Osteoblast (primary cell): ENCODE measurements at places on chromosomes 2 and 18. TPM values are rescaled to one million over a fixed set of nuclear protein-coding genes. Genes with fewer than 3 reads are reported as not detected.

Gene RTP5
- not detected in 2 replicates for total RNA-seq

Gene IL36RN
- not detected in 2 replicates for total RNA-seq

Gene CDH19
- total RNA-seq = not detected in 2 replicates

Gene ALLC
- total RNA-seq = not detected in 2 replicates

Gene CD8B2
- not detected in 2 replicates for total RNA-seq

Gene CDH7
- total RNA-seq = not detected in 2 replicates

DNA sequence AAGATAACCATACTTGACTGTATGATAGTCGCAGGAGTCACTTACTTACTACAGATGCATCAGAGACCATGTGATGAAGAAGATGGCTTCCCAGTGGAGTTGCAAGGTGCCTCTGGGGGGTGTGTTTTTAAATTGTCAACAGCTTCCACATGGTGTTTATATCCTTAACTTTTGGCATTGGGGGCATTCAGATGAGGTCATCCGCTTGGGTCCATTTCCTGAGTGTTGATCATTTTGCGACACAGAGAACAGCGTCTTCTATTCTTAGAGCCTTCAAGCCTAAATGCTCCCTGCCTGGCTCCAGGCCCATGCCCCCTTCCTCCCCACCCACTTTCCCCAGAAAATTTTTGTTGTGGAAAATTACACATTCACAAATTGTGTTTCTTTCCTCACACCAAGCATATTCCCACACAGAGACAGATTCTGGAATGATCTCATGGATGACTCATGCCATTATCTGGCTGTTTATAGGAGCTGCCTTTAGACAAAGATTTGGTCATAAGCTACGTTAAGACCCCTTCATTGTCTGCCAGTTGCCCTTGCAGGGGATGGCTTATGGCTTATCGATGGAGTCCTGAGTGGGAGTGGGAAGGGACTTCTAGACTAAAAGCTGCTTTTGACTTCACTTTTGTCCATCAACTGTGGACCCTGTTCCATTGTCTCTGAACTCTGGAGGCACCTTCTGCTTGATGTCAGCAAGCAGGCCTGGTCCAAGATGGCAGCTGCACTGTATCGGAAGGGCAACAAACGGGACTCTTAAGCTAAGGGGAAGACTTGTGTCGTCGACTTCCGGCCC is 91.8 kb downstream of the CABLES1 start:
- no peak for DNase-seq

- DNase-seq = peak; percentile 25
These were observed 93.5 kb downstream of the FAM124B start for GRCh38 chr2:224308272-224308911.

DNA sequence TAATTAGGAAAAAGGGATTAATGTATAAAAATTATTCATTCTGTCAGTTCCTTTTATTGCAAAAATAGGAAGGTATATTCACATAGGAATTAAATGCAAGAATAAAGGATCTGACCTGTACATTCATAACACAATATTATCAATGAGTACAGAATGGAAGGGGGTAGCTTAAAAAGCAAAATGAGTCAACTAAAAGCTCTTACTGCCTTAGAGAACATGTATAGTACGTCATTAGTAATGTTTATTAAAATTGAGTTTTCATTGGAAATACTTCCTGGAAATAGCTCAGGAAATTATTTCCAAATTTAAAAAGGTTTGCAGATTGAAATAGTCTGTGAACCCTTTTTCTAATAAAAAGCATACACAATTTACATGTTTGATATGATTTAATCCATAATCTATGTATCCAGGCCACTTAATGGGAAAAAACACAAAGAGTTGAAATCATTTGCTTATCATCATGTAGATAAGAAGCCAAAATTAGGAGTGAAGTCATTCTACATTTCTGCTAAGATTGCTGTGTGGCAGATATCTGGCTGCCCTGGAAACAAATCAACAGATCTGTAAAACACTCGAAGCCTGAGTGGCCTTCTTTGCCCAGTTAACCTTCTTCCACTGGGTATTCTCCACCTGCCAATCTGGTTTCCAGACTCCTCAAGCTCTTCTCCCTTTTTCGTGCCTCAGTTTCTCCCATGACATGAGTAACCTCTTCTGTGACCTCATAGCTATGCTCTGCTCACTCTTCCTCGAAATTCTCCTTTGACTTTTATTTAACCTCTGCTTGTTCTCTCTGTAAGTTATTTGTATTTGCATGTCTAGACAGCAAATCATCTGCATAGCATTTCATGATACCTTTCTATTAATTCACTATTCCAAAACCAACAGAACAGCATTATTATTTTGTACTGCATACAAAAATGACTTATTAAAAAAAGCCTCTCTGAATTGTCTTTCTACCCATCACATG is 181.2 kb upstream of the REV1 start:
- no peak for DNase-seq

GRCh38 chr18:42784632-42785031 is 330.9 kb downstream of the RIT2 start:
- no peak for DNase-seq

- peak; percentile 87 for DNase-seq
These were observed 631.5 kb downstream of the NYAP2 start for GRCh38 chr2:226030788-226031646.

- no peak for DNase-seq
These were observed 18.4 kb upstream of the SLC20A1 start for GRCh38 chr2:112627060-112628040.

GRCh38 chr2:101467306-101467705 is 7.6 kb downstream of the RFX8 start:
- DNase-seq = no peak

DNA sequence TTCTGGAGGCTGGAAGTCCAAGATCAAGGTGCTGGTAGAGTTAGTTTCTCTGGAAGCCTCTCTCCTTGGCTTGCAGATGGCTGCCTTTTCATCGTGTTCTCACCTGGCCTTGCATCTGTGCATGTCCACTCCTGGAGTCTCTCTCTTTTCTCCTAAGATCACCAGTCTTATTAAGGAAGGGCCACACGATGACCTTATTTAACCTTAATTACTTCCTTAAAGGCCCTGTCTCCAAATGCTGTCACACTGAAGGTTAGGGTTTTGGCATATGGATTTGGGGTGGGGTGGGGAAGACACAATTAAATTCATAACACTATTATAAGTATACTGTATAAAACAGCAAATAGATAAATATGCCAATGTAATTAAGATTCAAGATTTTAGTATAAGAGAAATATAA is 402.4 kb upstream of the HS6ST1 start:
- DNase-seq = no peak

GRCh38 chr18:48848641-48849143 is 102.1 kb downstream of the SMAD7 start:
- peak; percentile 94 for DNase-seq

DNA sequence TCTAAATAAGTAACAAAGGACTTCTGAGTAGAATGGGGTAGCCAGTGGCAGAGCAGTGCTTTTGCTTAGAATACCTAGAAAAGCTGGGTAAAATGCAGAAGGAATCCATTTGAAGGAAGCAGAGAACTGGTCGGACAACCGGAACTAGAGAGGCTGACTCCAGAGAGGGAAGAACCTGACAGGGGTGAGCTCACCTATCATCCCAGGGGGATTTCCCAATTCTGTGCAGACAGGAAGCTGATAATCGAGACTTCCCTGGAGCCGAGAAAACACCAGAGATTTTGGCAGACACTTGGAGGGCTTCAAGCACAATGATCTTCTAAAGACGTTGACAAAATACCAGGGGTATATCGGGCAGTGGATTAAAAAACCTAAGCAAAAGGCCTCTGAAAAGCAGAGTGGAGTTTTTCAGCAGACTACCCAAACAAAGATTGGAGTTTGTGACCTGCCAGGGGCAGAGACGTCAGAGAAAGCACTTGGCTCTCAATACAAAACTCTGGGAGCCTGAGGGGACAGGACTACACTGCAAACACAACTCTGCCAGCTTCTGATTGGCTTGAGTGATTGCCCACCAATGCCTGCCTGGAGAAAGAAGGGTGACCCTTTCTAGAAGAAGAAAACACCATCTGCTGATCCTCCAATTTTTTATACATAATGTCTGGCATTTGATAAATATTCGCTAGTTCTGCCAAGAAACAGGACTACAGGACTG is 67.5 kb upstream of the TTN start:
- DNase-seq = no peak

GRCh38 chr2:148533685-148534084 is 110.9 kb upstream of the EPC2 start:
- DNase-seq = no peak

DNA sequence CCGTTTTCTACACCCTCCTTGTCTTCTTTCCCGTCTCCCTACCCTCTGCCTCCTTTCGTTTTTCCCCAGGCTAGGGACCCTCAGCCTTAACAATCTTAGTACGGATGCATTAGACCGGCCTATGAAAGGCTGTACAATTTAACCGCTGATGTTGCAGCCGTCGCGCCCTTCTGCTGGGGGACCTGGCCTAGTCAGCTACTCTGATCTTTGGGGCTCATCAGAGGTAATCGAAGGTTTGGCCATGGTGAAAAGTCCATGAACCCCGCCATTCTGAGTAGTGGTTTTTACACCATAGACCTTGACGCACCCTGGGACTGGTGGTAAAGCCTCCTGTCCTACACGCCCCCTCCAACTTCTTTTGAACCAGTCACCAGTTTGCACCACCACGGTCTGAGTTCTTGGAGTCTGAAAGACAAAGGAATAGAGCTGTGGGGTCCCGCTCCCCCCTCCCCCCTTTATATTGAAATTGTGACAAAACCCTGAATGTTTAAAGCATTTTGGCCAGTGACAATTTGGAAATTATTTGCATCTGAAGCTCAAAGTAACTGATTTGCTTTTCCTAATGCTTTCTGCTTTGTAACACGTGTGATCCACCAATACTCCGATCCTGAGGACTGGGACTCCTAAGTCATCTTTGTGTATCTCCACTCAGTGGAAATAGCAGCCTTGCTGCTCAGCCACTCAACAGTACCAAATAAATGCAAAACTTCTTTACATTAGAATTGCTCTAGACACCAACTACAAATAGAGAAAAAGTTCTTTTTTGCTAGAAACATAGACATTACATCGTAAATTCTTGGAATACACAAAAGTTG is 642 bp upstream of the SRSF7 start:
- peak; percentile 45 for DNase-seq

GRCh38 chr2:33437297-33437696 is 39.2 kb upstream of the RASGRP3 start:
- peak; percentile 73 for DNase-seq

- DNase-seq = peak; percentile 58
These were observed 21.3 kb upstream of the TCF7L1 start for GRCh38 chr2:85111819-85112281.

- no peak for DNase-seq
These were observed 435.2 kb downstream of the ARHGAP15 start for GRCh38 chr2:143564419-143564818.

DNA sequence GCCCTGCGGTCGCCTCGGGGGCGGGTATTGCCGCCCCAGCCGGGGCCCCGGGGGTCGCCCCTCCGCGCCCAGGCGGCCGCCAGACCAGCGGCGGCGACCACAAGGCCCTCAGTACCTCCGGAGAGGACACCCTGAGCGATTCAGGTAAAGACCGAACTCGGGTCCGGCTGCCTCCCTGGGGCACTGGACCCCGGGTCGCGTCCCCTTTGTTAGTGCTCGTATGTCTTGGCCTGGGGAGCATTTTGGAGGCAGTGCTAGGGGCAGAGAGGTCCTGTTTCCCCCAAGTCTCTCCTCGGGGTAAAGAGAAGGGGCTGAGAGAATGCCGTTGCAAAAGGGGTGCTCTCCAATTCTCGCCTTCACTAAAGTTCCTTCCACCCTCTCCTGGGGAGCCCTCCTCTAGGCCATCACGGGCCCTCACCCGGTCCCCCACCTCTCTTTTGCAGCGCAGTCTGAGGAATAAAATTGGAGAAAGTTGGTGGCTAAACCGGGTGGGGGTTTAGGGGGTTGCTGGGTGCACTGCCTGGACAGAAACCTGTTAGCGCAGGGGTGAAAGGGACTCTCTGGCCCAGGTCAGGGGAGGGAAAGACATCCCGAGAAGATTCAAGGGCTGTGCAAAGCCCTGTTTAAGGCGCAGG is 2.5 kb downstream of the MYCN start:
- DNase-seq = peak; percentile 79

- peak; percentile 30 for DNase-seq
These were observed 3.8 kb upstream of the CDKL4 start for GRCh38 chr2:39247512-39248043.
